ENCODE measurements at places on chromosomes 1 and 21.

DNA sequence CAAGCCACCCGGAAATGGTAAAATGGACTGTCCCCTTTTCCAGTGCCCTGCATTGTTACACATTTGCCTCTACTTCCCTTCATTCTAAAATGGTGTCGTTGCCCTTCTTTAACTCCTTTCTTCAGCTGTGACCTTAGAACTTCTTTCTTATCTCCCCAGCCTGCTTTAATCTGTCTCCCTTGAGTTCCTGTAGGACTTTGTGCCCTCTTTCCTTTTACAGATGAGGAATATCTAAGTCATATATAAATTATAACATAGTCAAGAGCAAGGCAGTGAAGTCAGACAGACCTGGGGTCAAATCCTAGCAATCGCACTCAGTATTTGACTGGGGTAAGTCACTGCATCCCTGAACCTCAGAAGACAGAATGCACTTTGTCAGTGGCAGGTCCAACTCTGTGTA is 31.4 kb upstream of the TMEM222 start:
- no peak for DNase-seq

DNA sequence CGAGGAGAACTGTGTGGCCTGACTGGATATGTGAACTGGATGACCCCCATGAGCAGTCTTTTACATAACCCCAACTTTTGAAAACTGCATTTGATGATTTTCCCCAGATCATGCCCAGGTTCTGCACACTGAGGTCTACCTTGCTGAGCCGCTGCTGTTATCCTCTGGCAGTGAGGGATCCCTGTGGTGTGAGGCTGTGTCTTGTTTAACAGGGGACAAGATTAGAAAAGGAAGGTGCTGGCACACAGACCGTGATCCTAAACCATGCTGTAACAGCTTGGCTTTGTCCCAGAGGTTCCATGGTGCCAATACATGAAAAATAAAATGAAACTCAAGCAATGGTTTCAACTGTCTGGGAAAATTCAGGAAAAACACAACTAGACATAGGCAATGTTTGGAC is 134.2 kb downstream of the ZZZ3 start:
- DNase-seq, result no peak

DNA sequence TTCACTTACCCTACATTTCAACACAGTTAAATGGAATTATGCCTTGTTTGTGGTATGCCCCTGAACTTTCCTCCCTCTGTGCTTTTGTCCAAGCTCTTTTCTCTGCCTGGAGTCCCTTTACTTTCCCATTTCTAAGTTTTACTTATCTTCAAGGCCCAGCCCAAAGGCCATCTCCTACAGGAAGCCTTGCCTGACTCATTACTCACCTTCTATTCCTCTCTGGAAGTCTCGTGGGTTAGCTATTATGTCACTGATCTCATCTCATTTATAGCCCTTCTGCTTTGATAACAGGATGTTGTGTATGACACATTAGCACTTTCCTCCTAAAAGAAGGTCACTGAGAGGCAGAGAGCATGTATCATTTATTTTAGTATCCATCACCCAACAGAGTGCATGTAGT is 78.8 kb upstream of the CD1D start:
- DNase-seq, result no peak

DNA sequence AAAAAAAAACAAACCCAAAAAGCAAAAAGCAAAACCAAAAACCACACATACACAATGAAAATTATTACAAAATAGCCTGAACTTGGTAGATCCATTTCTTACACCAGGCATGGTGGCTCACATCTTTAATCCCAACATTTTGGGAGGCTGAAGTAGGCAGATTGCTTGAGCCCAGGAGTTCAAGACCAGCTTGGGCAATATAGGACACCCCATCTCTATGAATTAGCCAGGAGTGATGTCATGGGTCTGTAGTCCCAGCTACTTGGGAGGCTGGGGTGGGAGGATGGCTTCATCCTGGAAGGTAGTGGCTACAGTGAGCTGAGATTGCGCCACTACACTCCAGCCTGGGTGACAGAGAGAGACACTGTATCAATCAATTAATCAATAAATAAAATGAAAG is 42.1 kb upstream of the SCAF4 start:
- DNase-seq, result no peak

DNA sequence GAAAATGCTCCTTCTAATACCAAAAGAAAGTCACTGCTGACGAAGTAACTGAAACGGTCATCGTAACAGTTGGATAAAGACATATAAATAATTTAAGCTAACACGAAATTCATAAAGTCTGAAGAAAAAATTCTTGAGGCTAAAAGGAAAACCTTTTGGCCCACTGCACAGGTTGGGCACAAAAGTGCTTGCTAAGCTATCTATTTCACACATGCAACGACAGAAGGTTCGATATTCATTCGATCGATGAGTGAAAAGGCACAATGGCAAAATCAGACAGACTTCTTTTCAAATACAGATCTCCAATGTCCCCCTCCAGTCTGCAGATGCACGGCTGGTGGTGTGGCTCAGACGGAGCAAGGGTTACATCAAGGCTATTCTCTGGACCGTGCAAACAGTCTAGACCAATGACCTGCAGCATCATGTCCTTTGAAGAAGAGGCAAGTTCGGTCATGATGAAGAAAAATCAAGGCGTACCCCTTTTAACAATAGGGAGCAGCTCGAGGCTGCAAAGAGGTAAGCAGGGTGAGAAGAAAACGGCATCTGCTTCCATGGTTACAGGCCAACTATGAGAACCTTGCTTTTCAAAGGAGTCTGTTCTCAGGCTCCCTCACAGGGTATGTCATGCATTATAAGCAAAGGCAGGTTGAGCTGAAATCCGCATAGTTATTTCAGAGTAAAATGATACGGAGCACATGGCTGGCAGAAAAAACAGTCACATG is 579.6 kb downstream of the USP25 start:
- DNase-seq, result no peak

GRCh38 chr1:18536356-18536755 is 55.6 kb downstream of the KLHDC7A start:
- DNase-seq, result no peak

DNA sequence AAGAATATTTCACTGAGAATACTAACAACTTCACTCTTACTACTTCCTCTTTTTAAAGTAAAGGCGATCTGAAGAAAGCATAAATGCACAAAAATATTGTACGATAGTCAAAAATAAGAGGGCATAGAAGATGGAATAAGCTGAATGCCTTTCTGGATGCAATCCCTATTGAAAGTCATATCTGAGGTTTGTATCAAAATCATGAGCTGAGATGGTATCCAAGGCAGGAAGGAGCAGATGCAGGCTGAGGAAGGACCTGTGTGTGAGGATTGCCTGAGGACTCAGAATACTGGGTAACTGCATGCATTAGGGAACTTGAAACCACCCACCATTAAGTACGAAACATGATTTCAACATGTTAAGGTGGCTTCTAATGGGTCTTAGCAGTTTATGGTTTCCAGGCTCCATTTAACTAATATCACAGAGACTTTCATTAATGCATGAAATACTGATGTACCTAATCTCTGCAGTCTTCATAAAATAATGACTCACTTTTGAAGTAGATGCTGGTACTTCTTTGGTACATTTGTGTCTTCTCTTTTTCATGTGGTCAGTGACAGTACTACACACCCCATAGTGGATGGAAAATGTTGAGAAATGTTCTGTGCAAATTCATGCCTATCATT is 29.6 kb upstream of the RGS1 start:
- DNase-seq, result no peak

DNA sequence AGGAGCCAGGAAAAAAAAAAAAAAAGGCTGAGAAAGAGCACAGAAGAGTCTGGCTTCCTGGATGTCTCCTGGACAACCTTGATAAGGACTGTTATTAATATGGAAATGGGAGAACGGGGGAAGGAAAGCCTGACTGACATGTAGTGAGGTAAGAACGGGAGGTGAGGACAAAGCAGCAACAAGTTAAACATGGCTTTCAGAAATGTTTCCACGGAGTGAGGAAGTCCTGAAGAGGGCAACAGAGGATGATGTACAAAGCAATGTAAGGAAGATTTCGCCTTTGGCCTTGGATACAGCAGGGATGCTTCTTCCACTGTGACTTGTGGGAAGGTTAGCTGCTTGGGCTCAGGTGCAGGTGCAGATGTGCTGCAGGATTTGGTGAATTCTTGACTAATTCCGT is 11.9 kb upstream of the NIBAN1 start:
- DNase-seq, result no peak

DNA sequence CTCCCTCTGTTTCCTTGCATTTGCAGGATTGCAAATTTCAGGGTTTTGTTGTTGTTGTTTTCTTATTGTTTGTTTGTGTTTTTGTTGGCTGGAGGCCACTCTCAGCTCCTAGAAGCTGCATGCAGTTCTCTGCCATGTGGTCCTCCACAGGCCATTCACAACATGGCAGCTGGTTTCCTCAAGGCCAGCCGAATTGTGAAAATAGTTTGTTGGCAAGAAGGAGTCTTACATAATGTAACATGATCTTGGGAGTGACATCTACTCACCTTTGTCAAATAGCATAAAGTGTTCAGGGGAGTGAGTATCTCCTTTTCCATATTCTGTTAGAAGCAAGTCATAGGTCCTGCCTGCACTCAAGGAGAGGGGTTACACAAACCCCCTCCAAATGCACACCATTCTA is 10.6 kb upstream of the UAP1 start:
- no peak for DNase-seq

GRCh38 chr1:59672851-59673572 is 141.7 kb upstream of the HOOK1 start:
- no peak for DNase-seq

- no peak for DNase-seq
Observed at GRCh38 chr1:173190101-173190936, 16.8 kb downstream of the TNFSF4 start.

DNA sequence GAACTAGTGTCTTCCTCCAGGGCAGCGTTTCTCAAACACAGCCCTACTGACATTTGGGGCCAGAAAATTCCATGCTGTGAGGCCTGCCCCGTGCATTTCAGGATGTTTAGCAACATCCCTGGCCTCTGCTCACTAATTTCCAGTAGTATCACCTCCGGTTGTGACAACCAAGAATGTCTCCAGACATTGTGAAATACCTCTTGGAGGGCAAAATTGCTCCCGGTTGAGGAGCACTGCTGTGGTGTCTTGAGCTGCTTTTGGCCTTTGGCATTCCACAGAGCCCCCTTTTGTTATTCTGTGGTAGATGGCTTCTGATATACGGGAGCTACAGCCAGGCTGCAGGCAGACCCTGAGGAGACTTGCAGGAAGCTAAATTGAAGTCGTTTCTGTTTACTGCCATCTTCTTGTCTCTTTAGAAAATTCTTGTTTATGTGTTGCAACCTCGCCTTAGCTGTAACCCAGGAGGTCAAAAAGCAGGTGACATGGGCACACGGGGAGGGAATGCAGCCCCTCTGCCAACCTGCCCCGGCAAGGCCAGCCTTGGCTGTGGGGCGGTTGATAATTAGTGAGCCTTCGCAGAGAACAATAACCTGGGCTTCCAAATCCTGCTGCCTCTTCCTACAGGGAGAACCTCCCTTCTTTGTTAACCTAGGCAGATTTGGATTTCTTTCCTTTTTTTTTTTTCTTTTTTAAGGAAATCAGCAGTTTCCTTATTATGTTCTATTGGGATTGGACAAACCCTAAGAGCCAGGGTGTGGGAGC is 74.7 kb upstream of the AKT3 start:
- DNase-seq, result no peak

DNA sequence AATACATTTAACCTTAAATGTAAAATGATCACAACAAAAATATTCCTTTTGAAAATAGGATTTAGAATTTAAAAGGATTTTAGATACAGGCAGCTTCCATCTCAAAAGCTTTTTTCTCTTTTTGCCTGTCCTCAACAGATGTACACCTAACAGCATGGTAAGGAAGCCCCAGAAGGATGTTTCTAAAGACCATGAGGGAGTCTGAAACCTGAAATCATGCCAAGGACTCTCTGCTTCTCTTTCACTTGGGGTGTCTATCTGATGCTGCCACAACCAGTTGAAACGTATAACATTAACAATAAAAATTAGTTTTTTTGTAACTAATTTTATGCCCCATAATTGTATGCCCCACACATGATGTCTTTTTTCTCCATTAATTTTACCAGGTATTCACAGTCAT is 5.4 kb upstream of the ZNF281 start:
- DNase-seq, result no peak

DNA sequence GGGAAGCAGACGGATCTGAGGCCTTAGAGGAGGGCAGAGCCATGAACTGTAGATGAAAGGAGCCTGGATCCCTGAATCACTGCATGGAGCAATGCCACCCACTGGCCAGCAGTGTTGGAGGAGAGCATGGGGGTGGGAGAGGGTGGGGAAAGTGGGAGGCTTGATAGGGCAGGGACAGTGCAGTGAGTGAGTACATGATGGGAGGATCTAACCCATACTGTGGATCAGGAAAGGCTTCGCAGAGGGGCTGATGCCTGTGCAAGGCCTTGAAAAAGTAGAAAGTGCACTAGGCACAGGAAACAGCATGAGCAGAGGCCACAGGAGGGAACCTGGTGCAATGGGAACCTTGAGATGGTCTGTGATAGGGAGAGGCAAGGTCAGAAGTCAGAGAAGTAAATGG is 391.9 kb downstream of the PTPRU start:
- DNase-seq, result no peak
